Glutamatergic neuron (in vitro differentiated cells): ENCODE measurements at places on chromosomes 6 and 20.

DNA sequence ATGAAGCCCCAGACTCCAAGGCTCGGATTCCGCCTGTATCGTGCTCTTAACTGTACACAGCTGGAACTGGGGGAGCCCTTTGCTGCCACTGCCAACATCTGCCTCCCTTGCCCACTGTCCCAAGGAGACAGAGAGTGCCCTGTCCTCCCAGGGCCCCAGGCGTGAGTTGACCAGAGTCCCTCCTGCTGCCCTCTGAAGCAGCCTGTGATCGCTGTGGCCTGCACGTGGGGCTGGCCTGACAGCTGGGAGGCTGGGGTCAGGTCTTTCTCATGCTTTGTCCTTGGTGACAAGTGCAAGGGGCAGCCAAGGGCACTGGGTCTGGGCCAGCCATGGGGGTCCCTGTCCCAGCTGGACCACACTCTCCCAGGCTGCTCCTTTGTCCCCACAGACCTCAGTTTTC, 44.3 kb downstream of the KIAA1755 start:
- no peak for DNase-seq

DNA sequence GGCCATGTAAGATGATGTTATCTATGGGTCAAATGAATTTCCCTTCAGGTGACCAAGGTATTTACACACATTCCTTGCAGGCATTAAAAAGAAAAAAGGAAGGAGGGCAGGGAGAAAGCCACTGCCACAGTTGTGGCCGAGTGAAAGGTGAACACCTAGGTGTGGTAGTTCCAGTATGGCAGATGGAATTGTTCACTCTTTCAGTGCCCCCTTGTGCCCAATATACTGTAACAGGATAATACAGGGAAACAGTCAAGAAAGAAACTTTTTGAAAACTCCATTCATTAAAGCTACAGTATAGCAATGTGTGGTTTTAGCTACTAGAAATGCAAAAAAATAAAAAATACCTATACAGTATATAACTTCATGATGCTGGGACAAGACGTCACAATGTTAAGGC, 52.1 kb downstream of the BMP2 start:
- DNase-seq = no peak

DNA sequence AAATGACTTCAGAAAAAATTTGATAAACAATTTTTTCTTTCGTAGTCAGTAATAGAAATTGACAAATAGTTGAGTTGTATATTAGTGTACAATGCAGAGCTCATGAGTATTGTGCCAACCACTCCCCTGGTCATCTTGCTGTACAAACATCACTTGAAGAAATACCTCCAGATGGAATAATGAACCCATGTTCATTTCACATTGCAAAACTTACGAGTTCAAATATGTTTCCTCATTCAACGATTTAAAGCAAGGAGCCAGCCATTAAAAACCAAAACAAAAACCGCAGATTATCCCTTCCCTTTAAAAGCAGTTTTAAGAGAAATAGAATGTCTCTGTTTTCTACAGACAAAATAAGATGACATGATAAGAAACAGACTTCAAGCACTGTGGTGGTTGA, 62.5 kb downstream of the RALGAPA2 start:
- no peak for DNase-seq

GRCh38 chr6:105591053-105591452, 188.2 kb upstream of the PREP start:
- DNase-seq = no peak

DNA sequence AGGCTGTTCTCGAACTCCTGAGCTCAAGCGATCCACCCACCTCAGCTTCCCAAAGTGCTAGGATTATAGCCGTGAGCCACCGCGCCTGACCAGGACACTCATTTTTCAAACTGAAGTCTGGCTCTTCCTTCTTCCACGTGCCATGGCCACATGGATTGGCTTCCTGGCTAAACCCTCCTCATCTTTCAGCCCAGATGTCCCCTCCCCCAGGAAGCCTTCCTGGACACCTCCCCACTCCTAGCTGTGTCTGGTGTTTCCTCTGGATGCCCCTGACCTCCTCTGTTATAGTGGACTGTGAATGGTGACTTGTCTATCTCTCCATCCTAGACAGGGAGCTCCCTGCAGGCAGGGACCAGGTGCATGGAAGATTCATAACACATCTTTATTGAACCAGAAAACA, 57.2 kb downstream of the RIPOR3 start:
- DNase-seq = no peak

DNA sequence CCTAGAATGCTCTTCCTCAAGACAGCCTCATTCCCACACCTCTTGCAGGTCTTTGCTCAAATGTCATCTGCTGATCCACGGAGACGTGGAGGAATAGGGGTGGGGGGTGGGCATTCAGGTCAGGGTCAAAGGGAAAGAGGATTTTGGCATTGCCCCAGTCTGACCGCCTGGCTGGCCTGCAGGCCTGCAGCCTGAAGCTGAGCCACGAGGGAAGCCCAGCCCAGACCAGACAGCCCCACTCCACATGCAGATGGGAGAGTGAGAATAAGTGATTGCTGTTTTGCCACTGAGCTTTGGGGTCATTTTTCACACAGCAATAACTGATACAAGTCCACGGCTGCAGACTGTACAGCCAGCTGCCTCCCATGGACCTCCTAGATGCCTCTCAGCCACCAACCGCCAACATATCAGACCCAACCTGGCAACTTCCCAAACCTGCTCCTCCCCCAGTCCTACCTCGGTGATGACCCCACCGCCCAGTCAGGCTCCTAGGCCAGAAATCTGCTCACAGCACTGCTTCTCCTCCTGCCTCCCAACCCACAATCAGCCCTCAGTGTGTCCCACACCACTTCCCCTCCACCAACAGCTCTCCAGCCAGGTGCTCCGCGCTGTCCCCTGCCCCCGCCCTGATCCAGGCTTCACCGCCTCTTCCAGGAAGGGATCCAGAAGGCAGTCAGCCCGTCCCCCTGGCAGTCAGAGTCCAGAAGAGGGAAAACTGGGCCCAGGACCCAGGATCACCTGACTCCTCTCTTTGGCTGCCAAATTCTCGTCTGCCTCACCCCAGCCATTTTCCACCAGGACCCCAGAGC, 14.0 kb downstream of the KIAA1755 start:
- no peak for DNase-seq

DNA sequence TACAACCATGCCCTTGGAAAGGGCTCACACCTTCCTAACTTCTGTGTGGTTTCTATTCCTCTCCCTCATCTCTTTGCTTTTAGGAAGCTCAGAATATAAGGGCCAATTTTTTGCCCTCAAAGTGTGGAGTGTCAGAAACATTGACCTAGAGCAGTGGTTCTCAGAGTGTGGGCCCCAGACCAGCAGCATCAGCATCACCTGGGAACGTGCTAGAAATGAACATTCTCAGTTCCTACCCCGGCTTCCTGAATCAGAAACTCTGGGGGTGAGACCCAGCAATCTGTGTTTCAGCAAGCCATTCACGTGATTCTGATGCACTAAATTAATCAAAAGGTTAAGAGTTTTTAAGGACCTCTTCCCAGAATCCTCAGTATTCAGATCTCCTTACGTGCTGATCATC, 47.9 kb upstream of the IL17A start:
- DNase-seq = no peak

- DNase-seq = no peak
Measured at GRCh38 chr6:93293872-93294271, 125.5 kb downstream of the EPHA7 start.

DNA sequence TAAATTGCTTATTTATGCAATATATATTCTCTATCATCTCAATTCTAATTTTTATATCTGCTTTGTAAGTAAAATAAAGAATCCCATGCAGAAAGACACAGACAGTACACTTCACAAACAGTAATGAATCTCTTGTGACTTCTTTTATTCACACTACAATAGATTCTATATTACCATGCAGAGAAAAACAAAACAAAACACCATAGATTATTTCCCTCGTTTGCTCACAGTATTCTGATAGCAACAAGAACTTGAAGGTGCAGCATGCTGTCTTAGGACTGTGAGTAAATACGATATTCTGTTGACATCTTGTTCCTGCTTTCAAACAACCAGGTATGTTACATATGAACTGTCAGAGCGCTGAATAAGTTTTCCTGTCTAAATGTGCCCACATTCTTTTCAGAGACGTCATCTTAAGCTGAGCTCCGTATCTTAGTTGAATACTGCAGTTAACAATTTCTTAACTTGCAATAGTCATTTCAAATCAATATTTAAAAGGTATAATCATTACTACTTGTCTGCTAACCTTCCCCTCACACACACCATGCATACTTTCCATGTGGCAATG, 140.1 kb downstream of the BTBD9 start:
- no peak for DNase-seq

DNA sequence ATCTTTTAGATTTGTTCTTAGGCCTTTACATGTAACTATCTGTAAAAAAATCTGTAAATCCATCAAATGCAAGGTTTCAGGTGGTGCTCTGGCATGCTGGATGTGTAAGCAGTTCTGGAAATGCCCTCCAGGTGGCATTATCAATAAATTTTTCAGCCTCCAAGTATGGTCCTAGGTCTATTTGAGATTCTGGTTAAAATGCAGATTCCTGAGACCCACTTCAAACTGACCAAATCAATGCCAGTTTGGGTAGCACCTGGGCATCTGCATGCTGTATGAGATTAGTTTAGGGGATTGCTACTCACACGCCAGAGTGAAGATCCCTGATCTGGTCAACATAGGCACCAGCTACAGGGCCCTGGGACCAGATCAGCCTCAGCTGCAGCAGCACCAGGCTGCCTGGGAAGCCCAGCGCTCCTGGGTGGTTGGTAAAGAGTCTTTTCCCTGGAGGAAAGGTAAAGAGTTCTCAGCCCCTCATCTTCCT, 507.3 kb upstream of the CITED2 start:
- peak; percentile 23 for DNase-seq

- DNase-seq = no peak
Measured at GRCh38 chr20:235891-236290, 8.8 kb downstream of the DEFB129 start.

GRCh38 chr6:85449818-85450759, at the start of gene NT5E:
Gene NT5E (plus strand): TSS chr6:85450083. CDS start chr6:85450140, 57 bp downstream.
- peak; percentile 84 for DNase-seq

DNA sequence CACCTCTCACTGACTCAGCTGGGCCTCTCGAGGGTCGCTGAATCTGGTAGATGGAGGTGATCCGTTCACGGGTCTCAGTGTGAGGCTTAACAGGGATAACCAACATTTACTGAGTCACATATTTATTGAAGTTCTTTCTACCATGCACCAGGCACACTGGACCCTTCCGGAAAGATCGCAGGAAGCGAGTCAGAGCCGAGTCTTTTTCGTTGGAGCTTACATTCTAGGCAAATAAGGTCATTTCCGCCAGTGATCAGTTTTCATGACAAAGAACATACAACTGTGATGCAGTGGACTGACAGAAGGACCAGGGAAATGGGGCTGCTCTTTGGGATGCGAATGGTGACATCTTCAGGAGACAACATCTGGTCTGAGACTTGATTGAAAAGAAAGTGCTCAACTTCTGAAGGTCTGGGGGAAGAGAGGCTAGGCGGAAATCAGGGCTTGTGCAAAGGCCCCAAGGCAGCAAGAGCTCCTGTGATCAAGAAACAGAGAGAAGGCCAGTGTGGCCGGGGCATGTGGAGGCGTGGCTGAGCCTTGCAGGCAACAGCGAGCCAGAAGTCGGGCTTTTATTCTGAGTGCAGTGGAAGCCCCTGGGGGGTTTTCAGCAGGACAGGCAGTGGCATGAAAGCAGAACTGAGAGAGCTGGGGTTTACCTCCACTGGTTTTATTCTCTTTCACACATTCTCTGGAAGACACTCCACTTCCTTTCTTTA, 56.7 kb downstream of the APCDD1L start:
- peak; percentile 71 for DNase-seq

DNA sequence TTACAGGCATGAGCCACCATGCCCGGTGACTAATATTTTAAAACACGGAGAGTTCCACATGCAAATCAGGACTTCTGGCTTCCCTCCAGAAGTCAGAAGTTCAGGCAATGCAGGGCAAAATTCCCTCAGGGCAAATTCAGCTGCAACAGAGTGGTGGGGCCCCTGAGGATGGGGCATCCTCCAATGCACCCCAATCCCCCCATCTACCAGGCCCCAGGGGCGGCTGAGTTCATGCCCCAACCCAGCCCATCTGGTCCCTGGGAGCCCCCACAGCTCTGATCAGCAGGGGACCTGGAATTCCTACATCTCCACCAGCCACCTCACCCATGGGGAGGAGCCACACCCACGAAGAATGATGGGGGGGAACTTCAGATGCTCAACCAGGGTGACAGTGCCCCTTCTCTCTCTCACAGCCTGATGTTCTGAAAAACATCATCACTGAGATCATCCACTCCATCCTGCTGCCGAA, 22.6 kb downstream of the BPIFB1 start:
- no peak for DNase-seq

DNA sequence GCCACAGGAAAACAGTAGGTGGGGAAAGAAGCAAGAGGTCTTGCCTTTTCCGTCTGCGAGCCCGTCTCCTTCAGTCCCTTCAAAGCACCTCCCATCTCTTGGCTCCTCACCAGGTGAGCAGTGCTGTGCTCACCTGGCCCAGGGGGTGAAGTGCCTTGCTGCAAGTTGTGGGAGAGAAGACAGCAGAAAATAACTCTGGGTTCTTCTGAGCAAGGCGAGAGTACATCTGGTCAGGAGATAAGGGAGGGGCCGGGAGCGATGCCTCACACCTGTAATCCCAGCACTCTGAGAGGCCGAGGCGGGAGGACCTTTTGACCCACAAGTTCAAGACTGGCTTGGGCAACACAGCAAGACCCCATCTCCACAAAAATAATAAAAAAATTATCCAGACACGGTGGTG, 35.6 kb upstream of the TGM3 start:
- DNase-seq = no peak

DNA sequence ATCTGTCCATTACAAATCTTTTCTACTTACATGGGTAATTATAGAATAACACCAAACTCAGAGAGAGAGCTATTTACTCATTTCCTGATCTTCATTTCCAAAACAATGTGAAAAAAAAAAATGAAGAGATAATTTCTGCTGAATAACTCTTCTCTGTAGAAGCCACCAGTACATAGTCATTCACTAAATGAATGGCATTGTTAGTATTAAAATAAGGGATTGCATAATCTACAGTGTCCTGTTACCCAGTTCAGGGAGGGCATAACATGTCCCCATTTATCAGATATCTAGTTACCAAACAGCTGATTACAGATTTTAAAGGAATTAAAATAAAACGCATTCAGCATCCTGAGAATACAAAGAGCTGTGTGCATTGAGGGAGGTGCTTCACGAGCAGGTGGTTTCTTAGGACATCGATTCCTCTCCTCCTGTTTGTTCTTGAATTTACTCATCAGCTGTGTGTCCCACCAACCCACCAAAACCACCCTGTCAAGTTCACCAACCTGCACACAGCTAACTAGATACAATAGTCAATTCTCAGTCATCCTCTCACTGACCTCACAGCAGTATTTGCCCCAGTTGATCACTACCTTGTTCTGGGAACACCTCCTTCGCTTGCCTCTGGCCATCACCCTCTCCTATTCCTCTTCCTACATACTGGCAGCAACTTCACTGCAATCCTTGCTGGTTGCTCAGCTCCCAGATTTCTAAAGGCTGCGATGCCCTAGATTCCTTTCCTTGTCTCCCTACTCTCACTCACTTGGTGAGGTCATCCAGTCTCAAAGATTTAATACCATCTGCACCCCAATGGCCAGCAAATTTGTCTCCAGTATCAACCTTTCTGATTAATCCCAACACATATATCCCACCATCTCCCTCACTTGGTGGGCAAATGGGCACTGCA, 18.7 kb downstream of the CNKSR3 start:
- DNase-seq = no peak
